EH (cell line): ENCODE measurements at places on chromosomes 12 and 14.

DNA sequence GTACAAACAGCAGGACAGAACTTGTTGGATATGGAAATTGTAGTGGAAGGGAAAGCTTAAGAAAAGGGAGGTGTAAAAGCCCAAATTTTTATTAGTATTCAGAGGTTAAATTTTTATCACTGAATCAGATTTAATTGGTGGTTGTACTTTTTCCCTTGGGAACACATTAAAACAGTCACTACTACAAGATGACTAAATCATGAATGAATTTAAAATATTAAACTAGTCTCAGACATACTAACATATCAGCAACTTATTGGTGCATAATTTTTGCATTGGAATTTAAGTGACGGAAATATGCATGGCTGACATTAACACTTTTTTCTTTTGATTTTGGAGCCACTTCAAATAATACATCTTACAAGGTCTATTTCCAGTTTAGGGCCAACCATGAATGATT lies 27.6 kb downstream of the SAMD4A start:
- peak; percentile 75 for DNase-seq

DNA sequence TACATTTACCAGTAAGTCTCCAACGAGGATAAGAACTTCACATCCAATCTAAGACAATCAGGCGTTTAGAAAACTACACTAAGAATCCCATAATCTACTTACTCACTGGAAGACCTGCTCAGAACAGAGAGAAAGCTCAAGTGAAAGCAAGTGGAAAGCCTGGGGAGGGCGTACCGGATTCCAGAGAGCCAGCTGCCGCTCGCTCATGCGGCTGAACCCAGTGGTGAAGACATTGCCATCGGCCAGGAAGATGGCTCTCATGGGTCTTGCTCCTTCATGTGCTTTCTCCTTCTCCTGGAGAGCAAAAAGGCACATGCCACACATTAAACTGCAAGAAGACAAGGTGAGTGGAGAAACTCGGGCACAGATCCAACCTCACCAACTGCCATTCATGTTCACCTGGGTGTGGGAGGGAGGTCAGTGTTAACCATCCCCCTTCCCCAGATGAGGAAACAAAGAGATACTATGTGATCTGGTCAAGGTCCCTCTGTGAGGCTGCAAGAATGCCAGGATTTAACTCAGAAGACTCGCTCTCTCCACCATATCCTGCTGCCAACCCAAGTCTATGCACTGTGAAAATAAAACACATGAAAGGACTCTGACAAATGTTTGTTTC lies 23.5 kb upstream of the SELPLG start:
- no peak for DNase-seq

- no peak for DNase-seq
These were observed 49.5 kb upstream of the DLK1 start for GRCh38 chr14:100677152-100677551.

- no peak for DNase-seq
These were observed 37.9 kb downstream of the AKAP6 start for GRCh38 chr14:32366986-32367385.

DNA sequence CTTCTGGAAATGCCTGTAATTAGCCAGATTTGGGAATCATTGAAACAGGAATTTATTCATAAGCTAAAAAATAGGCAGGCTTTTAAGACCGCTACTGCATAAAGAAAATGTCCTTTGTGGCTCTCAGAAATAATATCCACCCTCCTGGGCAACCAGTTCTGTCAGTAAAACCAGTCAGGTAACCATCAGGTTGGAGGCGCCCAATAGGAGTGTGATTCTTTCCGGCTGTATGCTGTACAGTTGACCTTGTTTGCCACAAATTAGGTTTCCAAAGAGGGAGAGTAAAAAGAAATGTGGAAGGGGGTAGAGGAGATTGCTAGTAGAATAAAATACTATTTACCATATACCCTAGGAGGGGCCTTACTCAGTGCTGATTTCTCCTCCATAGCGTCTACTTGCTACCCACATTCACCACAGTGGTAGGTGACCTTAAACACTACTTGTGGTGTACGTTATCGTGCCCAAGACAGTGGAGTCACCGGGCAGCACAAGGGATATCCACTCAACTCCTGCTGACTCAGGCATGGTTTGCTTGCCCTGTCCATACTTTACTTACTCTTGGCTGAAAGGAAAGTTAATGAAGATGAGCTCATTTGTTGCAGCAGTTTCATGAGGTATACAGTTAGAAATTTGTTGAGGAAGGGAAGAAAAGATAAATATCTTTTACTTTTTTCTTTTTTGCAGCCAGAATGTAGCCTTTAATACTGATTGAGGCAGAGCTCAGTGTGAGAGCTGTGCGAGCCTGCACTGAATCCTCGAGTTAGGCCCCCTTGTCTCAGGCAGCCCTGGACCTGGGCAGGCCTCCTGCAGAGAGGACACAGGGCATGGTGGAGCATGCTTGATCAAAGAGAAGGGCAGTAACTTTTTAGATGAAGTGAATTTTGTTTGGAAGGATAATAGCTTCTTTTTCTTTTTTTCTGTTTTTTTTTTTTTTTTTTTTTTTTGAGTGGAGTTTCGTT lies 76.7 kb downstream of the DIP2B start:
- DNase-seq: peak; percentile 84

- peak; percentile 95 for DNase-seq
These were observed 1.3 kb upstream of the NCOR2 start for GRCh38 chr12:124568431-124569374.

GRCh38 chr14:104743461-104744380 lies 9.2 kb upstream of the SIVA1 start:
- DNase-seq: peak; percentile 65

DNA sequence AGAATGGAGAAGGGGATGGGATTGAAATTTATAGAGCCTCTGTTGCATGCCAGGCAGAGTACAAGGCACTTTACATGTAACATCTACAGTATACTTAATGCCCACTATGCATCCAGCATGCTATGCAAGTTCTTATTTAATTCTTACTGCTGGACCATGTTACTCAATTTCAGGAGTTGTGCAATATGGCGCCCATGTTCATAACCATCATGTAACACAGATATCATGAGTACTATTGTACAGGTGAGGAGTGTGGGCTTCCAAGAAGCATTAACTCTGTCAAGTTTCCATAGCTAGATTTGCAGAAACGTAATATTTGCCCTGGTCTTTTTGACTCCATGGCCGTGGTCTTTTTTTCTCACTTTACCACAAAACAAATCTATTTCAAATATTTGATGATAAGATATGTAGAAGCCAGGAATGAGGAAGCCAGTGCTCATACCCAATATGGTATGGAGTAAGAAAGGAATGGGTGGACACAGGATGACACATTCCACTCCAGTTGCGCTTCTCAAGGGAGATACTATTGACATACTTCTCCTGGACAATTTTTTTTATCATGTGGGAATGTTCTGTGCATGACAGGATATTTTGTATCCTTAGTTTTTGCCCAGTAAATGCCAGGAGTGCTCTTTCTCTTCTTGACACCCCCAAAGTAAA lies 191.8 kb downstream of the C12orf75 start:
- DNase-seq: peak; percentile 98

GRCh38 chr12:11862798-11863197 lies 207.9 kb upstream of the BCL2L14 start:
- peak; percentile 23 for DNase-seq

DNA sequence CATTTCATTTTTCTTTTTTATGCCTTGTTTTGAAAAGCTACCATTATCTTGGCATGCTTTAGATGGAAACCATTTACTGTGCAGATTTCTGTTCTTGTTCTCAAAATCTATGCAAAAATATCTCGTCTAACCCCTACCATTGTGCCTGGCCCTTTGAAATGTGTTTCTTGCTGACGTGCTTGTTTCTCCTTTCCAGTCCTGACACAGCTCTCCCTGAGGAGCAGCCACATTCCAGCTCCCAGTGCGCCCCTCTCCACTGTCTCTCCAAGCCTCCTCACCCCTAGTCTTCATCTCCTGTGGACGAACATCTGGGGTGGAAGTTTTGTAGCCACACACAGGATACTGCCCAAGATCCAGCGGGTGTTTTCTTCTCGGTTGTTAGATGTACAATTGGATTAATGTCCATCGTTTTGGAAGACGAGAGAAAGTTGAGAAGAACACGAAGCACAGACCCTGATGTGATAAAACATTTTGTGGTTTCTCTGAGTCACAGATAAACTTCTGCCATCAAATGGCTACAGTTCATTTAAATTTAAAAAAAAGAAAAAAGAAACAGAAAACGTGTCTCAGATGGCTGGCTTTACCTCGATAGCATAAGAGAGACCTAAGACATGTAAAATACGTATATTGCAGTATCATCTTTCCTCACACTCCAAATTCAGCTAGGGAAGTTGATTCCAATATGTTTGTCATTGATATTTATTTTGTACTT lies 21.9 kb upstream of the FGD4 start:
- DNase-seq: peak; percentile 38

- peak; percentile 39 for DNase-seq
These were observed 243.5 kb upstream of the DAAM1 start for GRCh38 chr14:58944968-58945356.

GRCh38 chr14:47917344-47917954 lies 242.0 kb upstream of the MDGA2 start:
- no peak for DNase-seq

- peak; percentile 3 for DNase-seq
These were observed 50.5 kb downstream of the B4GALNT3 start for GRCh38 chr12:510071-510825.

- no peak for DNase-seq
These were observed 12.1 kb upstream of the FLVCR2 start for GRCh38 chr14:75566321-75566720.

- no peak for DNase-seq
These were observed 148.4 kb upstream of the PLEKHG7 start for GRCh38 chr12:92554158-92555073.

DNA sequence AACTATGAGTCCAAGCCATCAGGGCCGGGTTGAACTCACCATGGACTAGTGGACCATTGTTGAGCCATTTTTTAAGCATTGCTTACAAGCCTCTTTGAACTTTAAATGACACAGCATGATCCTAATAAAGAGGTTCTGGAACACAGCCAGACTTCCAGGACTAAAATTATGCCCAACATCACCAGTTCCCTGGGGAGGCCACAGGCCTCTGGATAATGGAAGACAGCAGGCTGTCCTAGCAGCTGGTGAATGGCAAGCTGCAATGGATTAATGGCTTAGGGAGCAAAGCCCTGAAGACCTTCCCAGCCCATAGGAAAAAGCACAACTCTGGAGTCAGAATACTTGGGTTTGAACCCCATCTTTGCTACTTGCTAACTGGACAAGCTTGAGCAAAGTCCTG lies 71.3 kb downstream of the FLRT2 start:
- peak; percentile 47 for DNase-seq

- DNase-seq: no peak
These were observed 70.1 kb downstream of the PRKD1 start for GRCh38 chr14:29857551-29857950.

- DNase-seq: peak; percentile 34
These were observed 5.0 kb downstream of the CMKLR1 start for GRCh38 chr12:108333898-108334699.

- no peak for DNase-seq
These were observed 143.1 kb downstream of the SYT10 start for GRCh38 chr12:33296529-33296928.

DNA sequence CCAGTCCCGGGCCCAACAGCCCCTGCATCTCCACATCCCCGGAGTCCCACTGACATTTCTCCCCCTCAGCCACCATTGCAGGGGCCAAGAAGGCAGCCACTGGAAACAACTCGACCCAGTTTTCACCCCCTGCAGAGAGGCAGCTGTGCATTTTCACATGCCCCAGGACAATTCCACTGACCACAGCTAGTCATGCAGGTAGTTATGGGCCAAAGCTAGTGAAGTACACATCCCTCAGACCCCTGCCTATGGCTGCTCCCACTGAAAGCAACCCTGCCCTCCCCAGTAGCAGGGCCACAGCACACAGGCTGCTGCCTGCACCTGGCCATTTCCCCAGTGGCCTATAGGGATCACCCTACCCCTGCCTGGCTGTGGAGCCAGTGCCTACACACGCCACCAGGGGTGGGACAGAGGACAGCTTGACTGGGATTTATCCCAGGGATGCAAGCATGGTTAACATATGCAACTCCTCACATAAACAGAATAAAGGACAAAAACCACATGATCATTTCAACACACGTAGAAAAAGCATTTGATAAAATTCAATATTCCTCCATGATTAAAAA lies 154.0 kb downstream of the NDUFA12 start:
- DNase-seq: no peak

DNA sequence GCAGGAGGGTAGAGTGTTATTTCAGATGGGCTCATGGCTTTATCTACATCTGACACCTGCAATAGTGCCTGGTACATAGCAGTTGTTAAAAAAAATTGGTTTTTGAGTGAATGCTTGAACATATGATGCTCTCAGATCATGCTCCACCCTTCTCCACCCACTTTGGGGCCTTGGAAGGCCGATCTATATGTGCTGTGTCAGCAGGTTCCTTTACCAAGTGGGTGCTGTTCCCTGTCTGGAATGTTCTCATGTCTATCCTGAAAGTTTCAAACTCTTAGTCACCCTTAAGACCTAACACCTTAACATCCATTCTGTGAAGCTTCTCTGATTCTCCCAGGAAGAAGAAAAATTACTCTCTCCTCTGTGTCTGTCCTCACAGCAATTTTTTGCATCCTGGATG lies 556.3 kb upstream of the TBX3 start:
- DNase-seq: no peak

DNA sequence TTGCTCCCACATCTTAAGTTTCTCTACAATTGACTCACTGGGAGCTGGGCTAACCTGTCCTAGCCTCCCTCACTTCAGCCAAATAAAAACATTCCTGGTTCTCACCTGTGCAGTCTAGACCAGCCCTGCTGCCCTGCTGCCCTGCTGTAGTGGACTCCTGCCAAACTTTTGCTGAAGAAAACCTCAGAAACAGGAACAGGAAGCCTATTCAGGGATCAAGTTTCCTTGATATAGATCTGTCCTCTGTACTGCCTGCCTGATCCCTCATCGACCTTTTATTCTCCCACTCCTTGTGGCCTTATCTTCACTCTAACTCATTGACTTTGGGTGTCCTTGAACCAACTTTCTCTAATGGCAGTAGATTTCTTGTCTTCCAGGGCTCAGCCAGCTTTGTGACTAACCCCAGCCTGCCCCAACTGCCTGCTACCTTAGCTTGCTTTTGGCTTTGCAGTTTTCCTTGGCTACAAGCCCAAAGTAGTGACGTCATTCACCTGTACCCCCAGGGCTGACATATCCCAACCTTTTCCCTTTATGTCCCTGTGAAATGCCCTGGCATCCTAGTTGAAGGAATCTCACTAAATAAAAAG lies 234.8 kb downstream of the DUSP6 start:
- peak; percentile 16 for DNase-seq

DNA sequence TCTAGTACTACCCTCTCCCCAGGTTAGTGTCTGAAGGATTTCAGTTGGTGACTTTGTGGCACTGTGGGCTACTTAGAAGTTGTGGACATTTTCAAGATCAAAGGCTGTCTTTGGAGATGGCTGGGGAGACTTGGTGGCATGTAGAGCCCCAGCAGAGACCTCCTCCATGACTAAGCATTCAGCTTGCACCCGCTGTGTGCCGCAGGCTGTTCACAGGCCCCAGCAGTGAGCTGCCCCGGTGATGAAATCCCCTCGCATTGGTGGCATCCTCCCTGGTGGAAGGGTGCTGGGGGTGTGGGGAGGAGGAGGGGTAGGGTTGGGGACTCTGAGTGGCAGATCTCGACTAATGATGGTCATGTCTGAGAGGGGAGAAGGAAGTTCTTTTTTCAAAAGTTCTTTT lies 173.9 kb downstream of the TSPAN9 start:
- no peak for DNase-seq
